Activated CD4-positive, CD25-positive, alpha-beta regulatory T cell treated with anti-CD3 and anti-CD28 coated beads, Interleukin-2, amount 50 U/mL, for 16 hours (primary cell): ENCODE measurements at places on chromosomes 16 and 17.

DNA sequence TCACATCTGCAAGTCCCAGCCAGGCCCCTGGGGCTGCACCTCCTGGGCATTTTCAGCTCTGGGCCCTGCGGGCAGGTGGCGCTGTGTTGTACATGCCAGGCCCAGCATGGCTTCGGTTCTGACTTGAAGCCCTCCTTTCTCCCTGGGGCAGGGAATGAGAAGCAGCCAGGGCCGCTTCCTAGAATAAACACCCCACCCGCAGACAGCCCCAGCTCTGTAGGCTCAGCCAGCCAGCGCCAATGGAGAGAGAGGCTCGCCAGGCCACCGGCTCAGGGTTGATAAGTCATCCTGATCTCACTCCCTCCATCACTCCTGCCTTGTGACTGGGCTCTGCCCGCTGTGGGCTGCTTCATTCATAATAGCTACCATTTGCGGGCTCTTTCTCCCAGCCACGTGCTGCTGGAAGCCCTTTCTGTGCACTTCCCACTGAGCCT is 6.0 kb upstream of the GLIS2 start:
- DNase-seq, result no peak

GRCh38 chr17:10172241-10172741 is 26.1 kb downstream of the GAS7 start:
- no peak for DNase-seq

- DNase-seq, result no peak
Observed at GRCh38 chr16:10978871-10979446, 34.6 kb downstream of the CLEC16A start.

GRCh38 chr16:17515421-17516210 is 44.9 kb upstream of the XYLT1 start:
- DNase-seq, result no peak

GRCh38 chr17:35684055-35684802 is 47.2 kb upstream of the RASL10B start:
- no peak for DNase-seq

- peak; percentile 56 for DNase-seq
Observed at GRCh38 chr17:41801374-41802271, 10.1 kb downstream of the P3H4 start.

DNA sequence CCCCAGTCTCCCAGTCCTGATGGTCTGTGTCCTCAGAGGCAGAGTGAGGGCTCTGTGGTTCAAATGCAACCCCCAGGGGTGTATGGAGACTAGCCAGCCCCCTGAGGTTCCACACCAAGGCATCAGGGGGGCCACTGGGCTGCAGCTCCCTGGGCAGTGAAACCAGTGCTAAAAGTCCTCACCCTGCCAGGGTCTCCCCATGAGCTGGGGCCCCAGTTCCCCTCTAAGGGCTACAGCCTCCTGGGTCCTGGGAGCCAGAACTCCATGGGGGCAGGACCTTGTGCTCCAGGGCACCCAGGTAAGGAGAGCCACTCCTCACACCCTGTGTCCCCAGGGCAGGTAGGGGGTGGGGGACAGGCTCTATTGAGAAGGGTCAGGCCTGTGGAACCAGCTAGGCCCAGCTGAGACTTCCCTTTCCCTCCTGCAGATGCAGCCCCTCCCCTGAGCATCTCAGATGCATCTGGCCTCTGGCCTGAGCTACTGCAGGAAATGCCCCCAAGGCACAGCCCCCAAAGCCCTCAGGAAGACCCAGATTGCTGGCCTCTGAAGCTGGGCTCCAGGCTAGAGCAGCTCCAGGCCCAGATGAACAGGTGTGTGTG is 6.4 kb upstream of the DCAF7 start:
- no peak for DNase-seq

DNA sequence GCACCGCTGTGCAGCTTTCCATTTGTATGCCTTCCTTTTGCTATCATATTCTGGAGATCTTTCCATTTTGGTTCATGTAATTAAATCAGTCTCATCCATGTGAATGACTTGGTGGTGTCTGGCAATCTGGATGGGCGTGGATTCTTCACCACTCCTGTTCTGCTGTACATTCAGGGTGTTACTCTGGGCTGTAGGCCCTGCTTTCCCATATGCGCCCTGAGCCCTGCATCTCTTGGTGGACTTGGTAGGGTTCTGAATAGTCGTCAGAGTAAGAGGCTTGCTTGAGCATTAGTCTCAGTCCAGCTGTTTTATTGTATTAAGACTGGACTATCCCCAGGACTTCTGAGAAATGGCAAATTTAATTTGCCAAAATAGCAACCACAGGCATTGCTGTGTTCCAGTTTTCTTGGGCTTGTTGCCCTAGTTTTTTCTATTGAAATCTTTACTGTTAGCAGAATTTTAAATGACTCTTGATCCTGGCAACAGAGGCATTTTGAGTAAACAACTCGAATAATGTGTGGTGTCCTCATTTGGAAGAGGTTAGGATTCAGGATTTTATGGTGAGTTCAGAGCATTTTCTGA is 14.9 kb downstream of the BANP start:
- no peak for DNase-seq

GRCh38 chr17:82899941-82900340 is 60.1 kb upstream of the ZNF750 start:
- DNase-seq, result no peak

- DNase-seq, result no peak
Observed at GRCh38 chr17:60529806-60530205, 3.8 kb upstream of the APPBP2 start.
